ENCODE measurements at places on chromosomes 5 and 9.

GRCh38 chr5:35803191-35803651 lies 53.5 kb upstream of the IL7R start:
- DNase-seq: peak; percentile 86

DNA sequence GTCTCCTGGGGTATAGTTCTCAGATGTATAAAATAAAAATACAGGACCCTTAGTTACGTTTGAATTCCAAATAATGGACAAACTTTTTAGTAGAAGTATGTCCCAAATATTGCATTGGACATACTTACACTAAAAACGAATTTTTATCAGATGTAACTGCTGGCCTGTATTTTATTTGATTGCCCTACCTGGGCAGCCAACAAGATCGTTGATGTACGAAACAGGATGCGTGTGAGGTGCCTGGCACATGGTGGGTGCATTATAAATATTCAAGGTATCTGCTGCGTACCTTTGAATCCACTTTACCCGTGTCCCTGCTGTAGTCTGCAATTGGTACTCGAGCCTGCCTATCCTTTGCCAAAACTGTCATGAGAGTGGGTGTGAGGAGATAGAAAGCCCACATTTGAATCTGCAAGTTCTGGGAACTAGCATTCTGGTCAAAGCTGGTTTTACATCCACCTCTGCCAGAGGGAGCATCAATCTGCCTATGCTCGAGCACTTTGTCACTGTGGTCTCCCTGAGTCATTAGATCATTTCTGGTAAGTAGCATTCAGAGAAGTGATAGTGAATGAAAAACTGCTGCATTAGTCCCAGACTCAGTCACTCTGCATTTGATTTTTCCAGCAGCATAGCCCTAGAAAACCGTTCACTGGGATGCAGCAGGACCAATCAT lies 133.7 kb upstream of the IQGAP2 start:
- DNase-seq: no peak

- DNase-seq: no peak
Measured at GRCh38 chr9:119318371-119318770, 50.9 kb downstream of the BRINP1 start.

DNA sequence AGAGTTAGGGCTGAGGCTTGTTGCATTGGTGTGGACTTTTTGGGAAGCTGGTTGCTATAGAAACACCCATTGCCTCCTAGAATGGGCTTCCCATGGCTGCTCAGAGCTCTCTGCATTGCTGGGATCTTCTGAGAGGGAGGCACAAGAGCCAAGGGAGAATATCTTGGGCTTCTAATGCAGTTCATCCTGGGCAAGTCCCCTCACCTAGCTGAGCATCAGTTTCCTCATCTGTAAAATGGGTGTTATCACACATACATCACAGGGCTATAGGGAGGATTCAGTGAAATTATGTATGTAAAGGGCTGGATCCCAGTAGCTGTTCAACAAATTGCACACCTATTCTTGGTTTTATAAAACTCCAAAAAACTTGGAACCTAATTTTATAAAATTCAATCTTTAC lies 106.1 kb upstream of the ALDH1B1 start:
- no peak for DNase-seq

DNA sequence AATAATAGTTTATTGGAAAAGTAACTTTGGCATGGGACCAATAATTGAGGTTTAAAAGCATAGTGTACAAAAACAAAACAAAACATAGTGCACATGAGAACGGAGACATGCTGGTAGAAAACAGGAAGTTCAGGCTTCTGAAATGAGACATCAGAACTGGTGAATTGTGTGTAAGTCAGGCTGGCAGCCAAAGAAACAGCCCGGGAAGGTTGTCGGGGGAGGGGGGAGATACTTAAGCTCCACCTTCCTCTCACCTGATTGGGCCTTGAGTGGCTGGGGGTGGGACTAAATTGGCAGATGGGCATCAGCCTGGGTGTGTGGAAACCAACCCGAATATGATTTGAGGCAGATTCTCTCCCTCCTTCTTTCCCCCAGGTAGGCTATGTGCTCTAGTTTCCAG lies 256.3 kb downstream of the SMARCA2 start:
- DNase-seq: no peak

GRCh38 chr5:147963948-147964693 lies 57.8 kb upstream of the C5orf46 start:
- DNase-seq: no peak

DNA sequence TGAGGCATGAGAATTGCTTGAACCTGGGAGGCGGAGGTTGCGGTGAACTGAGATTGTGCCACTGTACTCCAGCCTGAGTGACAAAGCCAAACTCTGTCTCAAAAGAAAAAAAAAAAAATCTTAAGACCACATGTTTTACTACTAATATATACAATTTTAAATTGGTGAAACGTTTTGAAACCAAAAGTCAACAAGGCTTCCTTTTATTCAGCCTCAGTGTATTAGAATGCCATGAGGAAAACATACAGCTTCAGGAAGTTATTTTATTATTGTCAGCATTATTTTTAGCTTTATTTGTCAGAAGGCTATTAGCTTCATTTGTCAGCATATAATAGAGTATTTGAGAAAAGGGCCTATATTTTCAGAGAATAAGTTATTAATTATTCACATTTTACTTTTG lies 163.9 kb upstream of the SH3GL2 start:
- DNase-seq: no peak

- no peak for DNase-seq
Measured at GRCh38 chr9:113298311-113298710, 4.9 kb downstream of the RNF183 start.

GRCh38 chr9:103900466-103900865 lies 193.6 kb upstream of the SMC2 start:
- no peak for DNase-seq

DNA sequence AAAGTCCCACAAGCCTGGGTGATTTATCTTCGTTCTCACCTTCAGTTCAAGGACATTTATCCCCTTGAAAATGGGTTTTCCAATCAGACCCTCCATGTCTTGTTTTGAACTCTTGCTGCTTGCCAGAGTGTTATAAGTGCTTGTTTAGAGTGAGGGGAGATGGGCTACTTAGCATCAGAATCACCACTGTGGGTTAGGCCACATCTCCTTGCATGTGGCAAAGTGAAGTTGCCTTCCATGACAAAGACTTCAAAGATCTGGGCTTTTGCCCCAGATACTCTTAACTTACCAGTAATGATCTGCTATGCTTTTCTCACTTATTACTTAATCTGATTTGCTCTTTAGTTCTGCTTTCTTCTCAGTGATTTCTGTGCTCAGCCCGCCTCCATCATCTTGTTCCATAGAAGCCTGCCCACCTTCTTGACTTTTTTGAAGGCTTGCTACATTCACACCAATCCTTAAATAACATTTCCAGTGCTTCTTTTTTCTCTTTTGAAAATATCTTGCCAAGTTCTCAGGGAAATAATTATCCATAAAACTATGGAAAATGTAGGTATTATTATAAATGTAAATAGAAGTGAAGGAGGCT lies 39.0 kb downstream of the GPR21 start:
- DNase-seq: no peak

DNA sequence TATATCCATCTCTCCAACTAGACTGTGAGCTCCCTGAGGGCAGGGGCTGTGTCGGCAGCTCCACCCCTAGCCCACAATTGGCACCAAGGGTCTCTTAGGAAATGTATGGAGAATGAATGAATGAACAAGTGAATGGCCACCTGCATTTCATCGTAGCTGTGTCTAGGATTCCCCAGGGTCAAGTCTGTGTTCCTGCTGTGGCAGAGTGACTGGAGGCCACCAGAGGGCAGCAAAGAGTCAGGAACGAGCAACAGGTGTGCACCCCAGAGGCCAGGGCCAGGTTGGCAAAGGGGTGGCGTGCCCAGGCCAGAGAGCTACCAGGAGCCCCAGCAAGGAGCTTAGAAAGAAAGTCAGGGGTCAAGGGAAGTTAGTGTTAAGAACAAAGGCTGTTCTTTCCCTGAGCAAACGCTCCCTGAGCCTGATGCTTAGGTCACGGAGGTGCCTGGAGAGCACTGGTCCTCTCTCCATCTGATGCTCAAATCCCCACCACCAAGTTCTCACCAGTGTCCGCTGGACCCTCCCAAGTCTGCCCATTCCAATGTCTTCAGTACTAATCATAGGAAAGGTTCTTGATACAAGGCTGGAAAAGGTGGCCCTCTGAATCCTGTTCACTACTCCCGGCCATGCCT lies 160.7 kb downstream of the PAX5 start:
- DNase-seq: peak; percentile 59

DNA sequence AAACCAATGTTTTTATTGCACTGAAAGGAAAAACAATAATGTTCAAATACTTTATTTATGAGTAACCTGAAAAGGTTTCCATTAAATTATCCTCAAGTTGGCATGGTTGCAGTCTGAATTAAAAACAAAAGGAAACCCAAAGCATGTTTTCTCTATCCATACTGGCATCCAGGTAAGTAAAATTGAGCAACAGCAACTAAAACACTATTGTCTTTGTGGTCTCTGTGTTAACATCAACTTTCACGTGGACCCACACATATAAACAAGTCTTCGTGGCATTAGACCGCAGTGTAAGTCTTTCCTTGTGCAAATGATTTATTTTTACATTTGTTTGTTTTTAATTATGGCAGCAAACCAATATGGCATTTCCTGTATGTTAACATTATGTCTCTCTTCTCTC lies 757.6 kb downstream of the SEMA5A start:
- DNase-seq: no peak

- DNase-seq: no peak
Measured at GRCh38 chr5:54470128-54470527, 14.6 kb downstream of the HSPB3 start.

DNA sequence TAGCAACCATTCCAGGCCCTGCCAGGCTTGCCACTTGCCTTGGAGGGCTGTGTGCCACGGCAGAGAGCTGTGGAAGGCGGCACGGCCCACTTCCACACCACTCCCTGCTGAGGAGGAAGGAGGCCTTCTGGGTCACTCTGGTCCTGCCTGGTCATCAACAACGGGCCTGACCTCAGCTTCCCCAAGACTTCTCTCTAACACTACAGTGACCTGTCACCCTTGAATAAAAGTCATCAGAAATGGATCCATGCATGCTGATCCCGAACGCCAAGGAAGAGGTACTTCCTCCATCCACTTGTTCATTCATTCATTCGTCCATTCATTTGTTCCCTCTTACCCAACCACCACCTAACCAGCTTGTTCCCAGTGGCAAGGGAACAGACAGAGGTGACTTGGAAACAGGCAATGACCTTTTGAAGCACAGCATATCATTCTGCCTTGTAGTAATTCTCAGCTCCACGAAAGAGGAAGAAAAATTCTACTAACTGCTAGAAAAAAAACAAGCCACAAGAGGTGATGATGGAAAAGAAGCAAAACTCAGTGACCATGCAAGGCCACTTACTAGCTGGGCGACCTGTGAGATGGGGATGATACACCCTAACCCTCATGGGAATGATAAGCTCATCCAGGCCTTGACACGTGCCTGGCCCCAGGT lies 58.6 kb downstream of the STK10 start:
- DNase-seq: no peak

DNA sequence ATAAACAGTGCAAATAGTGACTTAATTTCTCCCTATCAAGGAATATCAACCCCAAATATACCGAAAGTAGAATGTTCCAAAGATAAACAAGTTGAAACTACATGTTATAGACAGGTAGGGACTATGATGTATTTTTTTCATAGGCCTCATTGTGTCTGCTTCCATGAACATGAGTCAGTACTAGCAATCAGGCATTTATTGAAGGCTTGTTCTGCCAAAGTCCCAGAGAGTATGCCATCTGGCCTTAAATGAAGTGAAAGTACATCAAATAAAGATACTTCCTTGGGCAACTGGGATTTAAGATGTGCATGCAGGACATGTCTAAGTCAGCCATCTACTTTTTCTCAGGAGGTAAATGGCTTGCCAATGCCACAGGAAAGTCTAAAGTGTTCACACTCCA lies 6.5 kb downstream of the GHR start:
- no peak for DNase-seq

DNA sequence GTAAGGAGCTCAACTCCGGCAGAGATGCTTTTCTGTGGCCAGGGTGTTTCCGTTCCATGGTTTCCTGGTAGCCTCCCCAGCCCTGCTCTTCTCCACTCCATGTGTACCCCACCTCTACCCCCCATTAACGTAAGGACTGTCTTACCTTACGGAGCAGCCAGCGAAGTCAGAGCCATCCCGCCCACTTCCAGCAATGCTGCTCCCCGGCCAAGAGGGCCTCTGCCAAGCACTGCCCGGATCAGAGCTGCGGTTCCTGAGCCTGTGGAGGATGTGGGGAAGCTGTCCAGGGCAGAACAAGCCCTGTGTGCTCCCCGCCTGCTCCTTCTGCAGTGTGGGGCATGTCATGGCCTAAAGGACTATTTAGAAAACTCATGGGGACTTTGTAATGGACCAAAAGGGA lies 261.2 kb downstream of the GADD45G start:
- DNase-seq: no peak
